ENCODE measurements at places on chromosomes 11 and 22.

GRCh38 chr11:7775689-7776088 lies 21.1 kb downstream of the OR5P2 start:
- DNase-seq: no peak
- no peaks in the 10 kb centered on the region for H3K4me1 ChIP-seq
- H3K36me3 ChIP-seq: no peaks in the 10 kb centered on the region
- no peaks in the 10 kb centered on the region for H3K27me3 ChIP-seq
- no peak overlapping the region for H3K4me3 ChIP-seq
- no peak overlapping the region for H3K27ac ChIP-seq

- no peak overlapping the region for H3K27ac ChIP-seq
- no peak overlapping the region for H3K4me3 ChIP-seq
- H3K4me1 ChIP-seq: no peaks in the 10 kb centered on the region
- no peak for DNase-seq
Observed at GRCh38 chr22:45631140-45631840, 40.3 kb upstream of the ATXN10 start.

DNA sequence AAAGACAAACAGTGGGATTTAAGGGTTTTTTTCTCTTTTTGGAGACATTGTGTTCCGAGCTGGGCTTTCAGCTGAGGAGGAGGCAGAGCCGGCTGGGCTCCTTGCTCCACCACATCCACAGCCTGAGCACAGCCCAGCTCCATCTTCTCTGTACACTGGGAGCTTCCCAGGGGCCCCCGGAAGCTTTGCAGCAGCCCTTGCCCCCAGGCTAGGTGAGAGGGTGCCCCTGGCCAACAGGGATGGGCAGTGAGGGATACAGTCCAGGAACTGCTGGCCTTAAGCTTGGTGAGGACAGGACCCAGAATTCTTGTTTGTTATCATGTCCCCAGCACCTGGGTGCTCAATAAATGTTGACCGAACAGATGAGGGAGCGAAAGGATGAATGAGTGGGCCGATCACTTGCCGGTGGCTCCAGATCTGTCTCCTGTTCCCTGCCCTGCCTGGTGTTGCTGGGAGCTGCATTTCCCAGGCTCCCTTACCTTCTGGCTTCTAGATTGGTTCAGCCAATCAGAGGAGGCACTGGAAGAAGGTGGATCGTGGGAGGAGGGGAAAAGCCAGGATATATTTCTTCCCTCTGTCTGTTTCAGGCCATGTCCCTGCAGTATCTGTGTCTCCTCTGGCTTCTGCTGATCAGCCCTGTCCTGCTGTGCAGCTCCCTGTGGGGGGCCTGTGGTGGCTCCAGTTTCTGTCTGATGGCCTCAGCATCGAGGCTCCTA lies 26.5 kb upstream of the NECTIN1 start:
- H3K27me3 ChIP-seq: peaks cover 25% of the 10 kb centered on the region
- no peak overlapping the region for H3K4me3 ChIP-seq
- H3K4me1 ChIP-seq: peaks cover 36% of the 10 kb centered on the region

- no peak overlapping the region for H3K4me3 ChIP-seq
- no peak for DNase-seq
- H3K36me3 ChIP-seq: no peaks in the 10 kb centered on the region
- peaks cover under 1% of the 10 kb centered on the region for H3K4me1 ChIP-seq
Observed at GRCh38 chr22:25095869-25096268, 103.8 kb upstream of the CRYBB3 start.
